ENCODE measurements at places on chromosomes 5 and 9.

- DNase-seq, result peak; percentile 62
Observed at GRCh38 chr9:97803167-97804058, 49.6 kb upstream of the FOXE1 start.

GRCh38 chr5:157812086-157812485, 46.9 kb downstream of the CLINT1 start:
- DNase-seq, result no peak

- DNase-seq, result no peak
Observed at GRCh38 chr5:120229036-120229435, 235.1 kb upstream of the PRR16 start.

GRCh38 chr5:169027501-169028061, 273.4 kb downstream of the SLIT3 start:
- DNase-seq, result no peak

- DNase-seq, result no peak
Observed at GRCh38 chr5:176836811-176837706, 26.7 kb downstream of the UNC5A start.

DNA sequence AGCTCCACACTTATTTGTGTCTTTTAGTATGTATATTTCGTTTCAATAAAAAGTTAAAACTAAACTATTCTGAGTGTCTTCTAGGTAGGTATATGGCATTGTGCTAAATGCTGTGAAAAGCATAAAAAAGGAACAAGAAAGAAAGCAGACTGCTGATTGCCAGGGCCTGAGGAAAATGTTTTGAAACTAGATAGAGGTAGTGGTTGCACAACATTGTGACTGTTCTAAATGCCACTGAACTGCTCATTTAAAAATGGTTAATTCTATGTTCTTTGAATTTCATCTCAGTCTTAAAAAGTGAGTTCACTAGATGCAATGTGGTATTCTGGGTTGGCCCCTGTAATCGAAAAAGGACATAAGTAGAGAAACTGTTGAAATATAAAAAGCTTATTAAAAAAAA, 2.6 kb upstream of the ALAD start:
- DNase-seq, result no peak

GRCh38 chr9:108535526-108535925, 320.3 kb downstream of the ACTL7B start:
- no peak for DNase-seq

GRCh38 chr5:175902026-175902425, 30.6 kb downstream of the CPLX2 start:
- no peak for DNase-seq

- DNase-seq, result no peak
Observed at GRCh38 chr5:69271376-69271775, 36.7 kb downstream of the CDK7 start.

DNA sequence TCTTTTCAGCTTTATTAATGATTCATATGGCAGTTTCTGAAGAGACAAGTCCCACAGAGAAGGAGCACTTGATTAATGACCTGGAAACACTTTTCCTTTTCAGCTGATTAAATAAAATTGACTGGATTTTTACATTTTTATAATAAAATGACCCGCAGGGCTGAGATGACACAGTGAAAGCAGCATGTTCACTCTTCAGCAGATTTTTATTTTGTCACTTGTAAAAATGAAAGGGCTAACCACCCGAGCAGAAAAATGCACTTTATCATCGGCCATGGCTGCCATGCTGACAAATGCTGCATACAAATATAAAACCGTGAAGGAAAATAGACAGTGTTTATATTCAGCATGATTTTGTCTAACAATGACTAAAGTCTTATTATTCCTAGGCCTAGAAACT, 321.6 kb upstream of the ITGA1 start:
- DNase-seq, result no peak

DNA sequence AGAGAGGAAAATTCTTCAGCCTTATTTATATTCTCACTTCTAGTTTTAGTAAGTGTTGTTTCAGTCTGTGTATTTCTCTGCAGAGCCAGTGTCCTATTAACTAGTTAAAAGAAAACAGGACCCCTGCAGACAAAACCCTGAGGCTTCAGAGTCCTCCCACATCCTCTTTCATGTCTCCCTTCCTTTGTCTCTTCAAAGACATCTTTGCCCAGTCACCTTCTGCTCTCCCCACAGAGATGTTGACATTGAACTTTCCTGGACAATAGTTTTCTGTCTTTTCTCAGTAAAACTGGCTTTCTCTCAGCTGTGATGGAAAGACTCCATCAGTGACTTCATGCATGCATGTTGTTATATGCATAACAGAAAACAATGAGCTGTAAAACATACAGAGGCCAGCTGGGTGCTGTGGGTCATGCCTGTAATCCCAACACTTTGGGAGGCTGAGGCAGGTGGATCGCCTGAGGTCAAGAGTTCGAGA, 20.2 kb downstream of the GRAMD2B start:
- no peak for DNase-seq

DNA sequence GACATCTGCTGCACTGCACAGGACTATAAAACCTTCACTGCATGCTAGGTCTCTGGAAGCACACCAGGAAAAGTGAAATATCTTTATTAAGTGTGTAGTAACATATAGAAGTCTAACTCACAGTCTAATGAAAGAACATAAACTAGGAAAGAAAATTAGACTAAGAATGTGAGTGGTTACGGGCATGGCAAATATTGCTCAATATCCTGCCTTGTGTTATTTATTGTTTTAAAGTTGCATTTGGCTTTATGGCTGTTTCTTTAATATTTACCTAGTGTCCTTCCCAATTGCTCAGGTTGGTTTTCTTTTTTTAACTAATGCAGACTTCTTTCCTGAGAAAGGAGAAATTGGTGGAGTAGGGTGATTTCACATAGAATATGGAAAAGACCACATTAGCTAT, 342.4 kb downstream of the KIAA0825 start:
- DNase-seq, result no peak

- no peak for DNase-seq
Observed at GRCh38 chr5:68088302-68088701, 127.3 kb upstream of the PIK3R1 start.

GRCh38 chr5:55620009-55620765, 85.4 kb upstream of the PLPP1 start:
- DNase-seq, result no peak

- DNase-seq, result no peak
Observed at GRCh38 chr9:115946530-115946929, 207.1 kb upstream of the PAPPA start.

DNA sequence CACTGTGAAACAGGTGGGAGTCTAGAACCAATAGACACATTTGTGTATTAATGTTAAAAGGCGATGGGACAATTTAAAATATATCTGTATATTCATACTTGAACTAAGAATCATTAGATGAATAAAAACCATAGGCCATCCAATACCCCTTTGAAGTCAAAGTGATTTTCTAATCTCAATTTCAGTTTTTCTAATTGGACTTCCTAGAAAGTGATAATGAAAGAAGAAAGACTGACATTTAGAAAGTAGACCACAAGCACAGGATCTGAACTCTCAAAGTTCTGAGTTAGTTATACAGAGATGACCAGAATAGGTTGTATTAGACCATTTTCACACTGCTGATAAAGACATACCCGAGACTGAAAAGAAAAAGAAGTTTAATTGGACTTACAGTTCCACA, 412.8 kb upstream of the PIK3R1 start:
- no peak for DNase-seq

DNA sequence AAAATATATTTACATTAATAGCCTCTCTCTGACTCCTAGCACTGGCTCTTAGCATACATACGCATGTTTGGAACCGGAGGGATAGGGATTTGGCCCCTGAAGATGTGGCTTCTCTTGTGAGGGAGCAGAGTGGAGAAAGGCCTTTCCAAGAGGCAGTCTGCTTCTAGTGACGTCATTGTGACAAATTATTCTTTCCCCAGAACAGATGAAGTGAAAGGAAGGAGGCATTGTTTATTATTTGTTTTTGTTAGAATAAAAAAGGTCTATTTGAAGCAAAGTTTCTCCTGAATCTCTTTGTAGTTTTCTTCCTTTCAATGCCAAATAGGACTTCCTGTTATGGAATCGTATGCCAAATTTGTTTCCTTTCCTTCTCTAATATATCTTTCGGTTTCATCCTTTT, 361.6 kb downstream of the ICE1 start:
- DNase-seq, result no peak

- peak; percentile 69 for DNase-seq
Observed at GRCh38 chr5:38466424-38467189, 89.8 kb downstream of the LIFR start.

GRCh38 chr5:99305045-99305580, 376.3 kb upstream of the CHD1 start:
- no peak for DNase-seq

GRCh38 chr5:139960723-139961383, 82.2 kb downstream of the NRG2 start:
- DNase-seq, result no peak

DNA sequence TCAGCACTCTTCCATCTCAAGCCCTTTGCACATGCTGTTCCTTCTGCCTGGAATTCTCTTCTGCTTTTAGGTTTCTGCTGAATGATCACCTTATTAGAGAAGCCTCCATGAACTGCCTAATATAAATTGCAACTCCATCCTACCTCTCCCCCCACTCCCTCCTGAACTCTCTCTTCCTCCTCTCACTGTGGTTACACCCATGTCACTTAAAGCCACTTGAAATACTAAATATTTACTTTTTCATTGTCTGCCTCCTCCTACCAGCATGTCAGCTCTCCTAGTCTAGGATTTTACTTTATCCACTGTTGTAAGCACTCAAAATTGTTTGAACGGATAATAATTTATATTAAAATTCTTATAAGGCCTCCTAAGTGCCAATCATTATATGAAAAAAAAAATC, 43.8 kb downstream of the ACTL7B start:
- no peak for DNase-seq

- DNase-seq, result no peak
Observed at GRCh38 chr5:160773646-160774410, 78.2 kb downstream of the ATP10B start.

DNA sequence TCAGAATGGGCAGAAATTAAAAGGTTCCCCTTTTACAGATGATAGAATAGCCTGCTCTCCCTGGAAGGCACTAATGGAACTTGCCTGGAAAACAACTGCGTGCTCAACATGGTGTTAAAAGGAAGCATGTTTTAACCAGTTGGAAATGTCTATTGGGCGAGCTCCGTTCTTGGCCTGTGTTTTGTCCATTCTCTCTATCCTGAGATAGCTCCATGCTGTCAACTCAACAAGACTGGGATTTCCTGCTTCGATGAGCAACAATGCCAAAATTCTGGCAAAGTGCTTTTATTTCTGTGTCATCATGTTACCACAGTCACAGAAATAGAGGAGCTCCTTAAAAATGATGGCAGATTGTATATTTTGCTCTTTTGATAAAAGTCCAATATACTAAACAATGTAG, 198.3 kb downstream of the PLK2 start:
- DNase-seq, result no peak

- DNase-seq, result no peak
Observed at GRCh38 chr9:130640681-130641080, 23.7 kb upstream of the PRDM12 start.

DNA sequence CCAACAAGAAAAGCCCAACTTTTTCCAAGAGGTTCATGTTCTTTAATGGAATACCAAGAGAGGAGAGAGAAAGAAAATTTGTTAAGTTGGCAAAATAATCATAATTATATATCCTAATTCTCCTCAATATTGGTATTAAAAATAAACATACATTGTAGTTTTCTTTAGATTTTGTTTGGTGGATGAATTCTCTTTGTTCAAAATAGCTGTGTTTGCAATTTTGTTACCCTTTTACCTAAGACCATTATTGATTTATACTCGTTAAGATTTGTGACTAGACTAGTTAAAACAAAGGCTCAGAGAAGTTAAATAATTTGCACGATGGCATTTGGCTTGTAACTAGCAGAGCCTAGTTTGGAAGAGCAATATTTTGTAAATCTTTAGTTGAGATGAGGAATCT, 9.7 kb downstream of the LRRC19 start:
- DNase-seq, result no peak

- DNase-seq, result no peak
Observed at GRCh38 chr5:112978836-112979235, 2.2 kb downstream of the DCP2 start.

DNA sequence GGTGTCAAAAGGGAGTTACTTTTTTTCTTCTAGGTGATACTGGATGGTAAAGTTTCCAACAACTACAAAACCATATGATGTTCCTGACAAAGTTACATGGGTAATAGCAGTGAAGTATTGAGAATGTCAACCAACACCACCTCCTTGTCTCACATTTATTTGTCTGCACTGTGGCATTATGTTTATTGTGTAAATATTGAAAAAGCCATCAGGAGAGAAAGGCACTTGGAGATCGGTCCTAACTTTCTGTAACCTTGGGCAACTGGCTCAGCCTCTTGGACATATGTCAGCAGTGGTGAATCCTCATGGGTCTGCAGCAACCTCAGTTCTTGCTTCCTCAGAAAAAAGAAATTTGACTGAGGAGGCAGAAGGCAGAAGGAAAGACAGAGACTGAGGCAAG, 50.0 kb upstream of the ICE1 start:
- no peak for DNase-seq

DNA sequence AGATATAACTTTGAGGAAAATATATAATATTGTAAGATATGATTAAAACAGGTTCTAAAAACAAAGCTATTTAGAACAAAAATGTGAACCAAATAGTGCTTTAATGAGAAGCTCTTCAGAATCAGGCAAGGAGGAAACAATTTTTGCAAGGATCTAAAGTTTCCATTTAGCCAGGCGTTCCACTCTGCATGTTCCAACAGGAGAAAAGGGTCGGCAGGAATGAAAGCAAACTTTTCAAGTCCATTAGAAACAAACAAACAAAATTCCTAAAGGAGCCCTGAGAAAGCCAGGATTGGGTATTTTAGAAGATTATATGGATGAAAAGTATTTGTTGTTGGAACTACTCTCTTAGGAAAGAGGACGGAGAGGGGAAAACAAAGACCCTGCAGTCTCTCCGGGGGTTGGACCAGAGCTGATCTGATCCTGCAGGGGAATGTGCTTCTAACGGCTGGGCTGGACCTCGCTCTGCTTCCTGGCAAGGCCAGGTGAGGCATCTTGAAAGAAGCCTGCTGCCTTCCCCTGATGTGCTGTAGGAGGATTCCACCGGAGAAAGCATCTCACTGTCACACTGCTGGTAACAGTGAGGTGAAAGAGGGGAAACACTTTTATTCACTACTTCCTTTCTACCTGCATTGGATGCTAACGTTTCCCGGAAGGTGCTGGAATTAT, 94.6 kb downstream of the PRRT1B start:
- no peak for DNase-seq

DNA sequence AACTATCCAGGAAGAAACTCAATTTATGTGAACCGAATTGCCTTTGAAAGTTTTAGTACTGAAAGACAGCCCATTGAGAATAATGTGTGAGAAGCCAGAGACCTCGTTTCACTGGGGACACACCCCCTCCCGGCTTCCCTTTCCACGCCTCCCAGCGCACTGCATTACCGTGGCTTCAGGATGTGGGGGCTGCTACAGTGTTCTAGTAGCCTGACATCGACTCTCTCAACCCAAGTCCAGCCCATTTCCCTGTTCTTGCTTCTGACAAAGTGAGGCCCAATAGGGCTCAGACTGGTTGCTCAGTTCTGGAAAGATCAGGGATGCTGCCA, 3.5 kb downstream of the PAX5 start:
- no peak for DNase-seq

GRCh38 chr5:69049151-69049550, 44.7 kb upstream of the SLC30A5 start:
- DNase-seq, result no peak
